A549 treated with RU486 at 1 μM for 4 hours (cell line): ENCODE measurements at places on chromosomes 7 and 10. TPM values are rescaled to one million over a fixed set of nuclear protein-coding genes. Genes with fewer than 3 reads are reported as not detected.

FAM185A gene
- 5.9 to 9.4 TPM (median 8.1 TPM) in 5 replicates for total RNA-seq

H2BK1 gene
- total RNA-seq = not detected in 5 replicates

CALCR gene
- total RNA-seq = 0.02 TPM in 1 of 5 replicates, not detected in the others

CUZD1 gene
- 1.3 to 1.8 TPM (median 1.6 TPM) in 5 replicates for total RNA-seq

AKR1B15 gene
- total RNA-seq = 29.6 to 59.9 TPM (median 40.5 TPM) in 5 replicates

AGBL3 gene
- total RNA-seq = 0.66 to 1.5 TPM (median 1.1 TPM) in 5 replicates

ZNF425 gene
- 1.1 to 2.4 TPM (median 1.4 TPM) in 5 replicates for total RNA-seq

GATA3 gene
- 4.0 to 6.6 TPM (median 5.3 TPM) in 5 replicates for total RNA-seq

JAKMIP3 gene
- 1.2 to 1.9 TPM (median 1.6 TPM) in 5 replicates for total RNA-seq

ASB10 gene
- not detected in 5 replicates for total RNA-seq

DENND2A gene
- 0.22 to 0.45 TPM (median 0.32 TPM) in 5 replicates for total RNA-seq

MMP21 gene
- total RNA-seq = 0.05 TPM in 1 of 5 replicates, not detected in the others

EVX1 gene
- 0.07 to 0.32 TPM (median 0.23 TPM) in 3 of 5 replicates, not detected in the others for total RNA-seq

JCAD gene
- total RNA-seq = 7.7 to 8.7 TPM (median 7.7 TPM) in 5 replicates

NEUROD6 gene
- total RNA-seq = not detected in 5 replicates

UCMA gene
- total RNA-seq = not detected in 5 replicates

PTPRZ1 gene
- not detected in 5 replicates for total RNA-seq

MRPS17 gene
- 25.3 to 32.2 TPM (median 26.6 TPM) in 5 replicates for total RNA-seq

KIF5B gene
- total RNA-seq = 39.3 to 83.1 TPM (median 74.3 TPM) in 5 replicates

TIMM23 gene
- 146 to 169 TPM (median 161 TPM) in 5 replicates for total RNA-seq

CALHM1 gene
- total RNA-seq = not detected in 5 replicates

COL1A2 gene
- 0.03 to 0.08 TPM in 2 of 5 replicates, not detected in the others for total RNA-seq

LBX1 gene
- not detected in 5 replicates for total RNA-seq

HNRNPH3 gene
- 172 to 258 TPM (median 215 TPM) in 5 replicates for total RNA-seq

ANKRD61 gene
- 0.50 to 0.69 TPM (median 0.54 TPM) in 5 replicates for total RNA-seq

ZWINT gene
- total RNA-seq = 82.6 to 106 TPM (median 88.6 TPM) in 5 replicates

LMTK2 gene
- 8.4 to 11.1 TPM (median 10.8 TPM) in 5 replicates for total RNA-seq
